ENCODE measurements at places on chromosomes 5 and 9.
A peak's percentile ranks its signal among the peaks of the same experiment; 100 is the strongest.

- DNase-seq = no peak
Measured at GRCh38 chr5:83322273-83322924, 149.1 kb upstream of the VCAN start.

- no peak for DNase-seq
Measured at GRCh38 chr9:3436629-3437420, 89.0 kb downstream of the RFX3 start.

- DNase-seq = no peak
Measured at GRCh38 chr5:6435356-6435755, 13.3 kb upstream of the UBE2QL1 start.

DNA sequence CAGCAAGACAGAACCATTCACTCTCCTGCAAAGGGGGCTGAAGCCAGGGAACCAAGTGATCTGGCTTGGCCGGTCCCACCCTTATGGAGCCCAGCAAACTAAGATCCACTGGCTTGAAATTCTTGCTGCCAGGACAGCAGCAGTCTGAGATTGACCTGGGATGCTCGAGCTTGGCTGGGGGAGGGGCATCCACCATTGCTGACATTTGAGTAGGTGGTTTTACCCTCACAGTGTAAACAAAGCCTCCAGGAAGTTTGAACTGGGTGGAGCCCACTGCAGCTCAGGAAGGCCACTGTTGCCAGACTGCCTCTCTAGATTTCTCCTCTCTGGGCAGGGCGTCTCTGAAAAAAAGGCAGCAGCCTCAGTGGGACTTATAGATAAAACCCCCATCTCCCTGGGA is 60.5 kb downstream of the TNFSF8 start:
- no peak for DNase-seq

DNA sequence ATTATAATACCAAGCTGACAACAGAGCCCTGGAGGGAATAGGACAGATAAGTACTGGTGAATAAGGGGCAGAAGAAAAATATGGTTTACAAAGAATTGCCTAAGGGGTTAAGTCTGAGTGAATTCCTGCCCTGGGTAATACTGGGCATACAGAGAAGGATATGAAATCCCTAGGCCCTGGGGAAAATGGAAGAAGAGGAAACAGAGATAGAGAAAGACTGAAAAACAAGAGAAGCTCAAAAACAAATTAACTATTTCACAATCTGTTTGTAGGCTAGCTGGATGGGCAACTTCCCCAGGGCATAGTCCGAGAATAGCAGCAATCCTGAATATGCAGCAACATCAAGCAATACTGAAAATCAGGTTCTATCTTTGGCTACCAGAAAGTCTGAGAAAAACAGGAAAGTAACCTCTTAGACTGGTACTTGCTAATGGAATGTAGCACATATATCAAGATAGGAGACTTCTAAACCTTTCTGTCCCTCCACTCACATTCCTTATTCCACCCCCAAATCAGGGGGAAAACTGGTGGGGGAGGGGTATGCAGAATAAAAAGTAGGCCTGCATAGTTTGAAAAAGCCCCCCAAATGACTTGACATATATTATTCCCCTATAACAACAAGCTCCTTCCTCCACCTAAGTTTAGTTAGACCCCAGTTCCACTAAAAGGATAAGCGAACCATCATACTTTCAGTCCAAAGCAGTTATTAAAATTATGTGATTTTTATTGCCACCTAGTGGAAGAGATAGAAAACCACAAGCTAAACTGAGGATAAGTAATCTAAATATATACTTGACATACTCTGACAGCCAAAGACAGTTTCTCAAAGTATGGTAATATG is 20.6 kb downstream of the SLC38A9 start:
- DNase-seq = no peak

DNA sequence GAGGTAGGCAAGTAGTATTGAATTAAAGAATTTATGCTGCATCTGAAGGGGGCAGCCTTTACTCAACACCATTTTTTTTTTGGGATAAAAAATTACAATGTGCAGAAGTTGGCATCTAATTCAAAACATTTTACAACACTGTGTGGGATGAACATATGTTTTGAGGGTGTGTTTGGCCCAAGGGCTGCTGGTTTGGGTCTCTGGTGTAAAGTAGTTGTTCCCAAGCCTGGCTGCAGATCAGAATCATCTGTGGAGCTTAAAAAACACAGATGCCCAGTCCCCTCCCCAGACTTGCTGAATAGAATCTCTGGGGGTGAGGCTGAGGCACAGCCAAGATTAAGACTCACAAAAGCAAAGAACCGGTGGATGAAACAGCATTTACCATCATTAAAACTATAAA is 33.0 kb upstream of the PDZD2 start:
- no peak for DNase-seq

GRCh38 chr9:110371411-110372007 is 33.8 kb upstream of the TXNDC8 start:
- DNase-seq = no peak

GRCh38 chr5:38032149-38032548 is 192.3 kb upstream of the GDNF start:
- DNase-seq = no peak

- DNase-seq = no peak
Measured at GRCh38 chr5:73066466-73066865, 53.9 kb upstream of the TMEM171 start.

- DNase-seq = no peak
Measured at GRCh38 chr9:124814164-124814535, 37.2 kb downstream of the OLFML2A start.

DNA sequence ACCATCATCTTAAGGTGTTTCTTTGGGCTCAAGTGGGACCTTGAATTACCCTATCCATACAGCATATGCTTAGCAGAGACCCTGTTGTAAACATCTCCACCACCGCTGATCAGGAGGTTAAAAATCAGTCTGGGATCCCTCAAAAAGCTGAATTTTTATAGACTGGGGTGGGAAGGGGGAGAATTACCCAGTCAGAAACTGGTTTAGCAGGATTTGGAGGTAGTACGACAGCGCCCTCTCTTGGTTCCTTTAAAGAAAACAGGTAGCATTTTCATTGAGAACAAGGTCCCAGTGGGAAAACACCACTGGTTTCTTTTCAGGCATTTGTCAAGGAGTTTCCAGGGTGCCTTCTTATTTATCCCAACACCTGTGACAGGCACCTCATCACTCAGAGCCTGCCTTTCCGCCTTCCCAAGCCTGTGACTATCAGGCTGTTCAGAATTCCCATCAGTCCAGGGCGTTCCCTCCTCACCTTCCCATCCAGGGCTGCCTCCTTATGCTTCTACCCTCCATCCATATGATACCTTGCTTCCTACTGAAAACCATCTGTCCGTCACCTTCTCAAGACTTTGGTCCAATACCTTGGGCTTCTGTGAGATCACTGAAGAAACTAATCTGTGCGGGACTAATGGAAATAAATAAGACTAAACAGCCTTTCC is 203.8 kb upstream of the RAI14 start:
- peak; percentile 7 for DNase-seq

DNA sequence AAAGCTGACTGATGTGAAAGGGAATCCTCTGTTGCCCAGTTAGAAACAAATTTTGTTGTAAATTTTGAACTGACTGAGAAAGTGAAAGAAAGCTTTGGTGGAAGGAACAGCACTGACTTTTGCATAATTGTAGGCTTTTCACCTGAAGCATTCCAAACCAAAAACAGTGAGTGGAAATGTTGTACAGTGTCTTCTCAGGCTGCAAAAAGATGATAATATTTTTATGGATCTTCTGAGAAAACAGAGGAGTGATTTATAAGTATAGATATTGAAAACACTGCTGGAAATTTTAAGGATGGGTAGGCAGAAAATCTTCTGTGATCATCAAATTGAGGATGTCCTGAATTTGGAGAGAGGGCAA is 40.0 kb downstream of the LURAP1L start:
- DNase-seq = no peak

DNA sequence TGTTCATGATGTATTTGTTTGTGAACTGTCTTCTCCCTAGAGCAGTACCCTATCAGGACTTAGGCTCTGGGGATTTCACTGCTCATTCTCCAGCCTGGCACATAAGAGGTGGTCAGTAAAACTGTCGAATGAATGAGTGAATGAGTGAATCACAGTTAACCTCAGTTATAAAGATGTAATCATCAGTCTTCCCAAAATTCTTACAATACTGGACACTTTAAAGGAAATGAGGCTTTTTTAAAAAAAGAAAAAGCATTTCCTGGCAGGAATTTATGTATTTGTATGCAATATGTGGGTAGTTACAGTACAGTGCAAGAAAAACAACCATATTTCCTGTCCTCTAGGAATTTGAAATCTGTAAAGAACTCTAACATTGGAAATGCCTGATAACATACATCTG is 59.6 kb downstream of the RAI14 start:
- DNase-seq = no peak

GRCh38 chr5:130251931-130252330 is 347.7 kb downstream of the CHSY3 start:
- no peak for DNase-seq

- no peak for DNase-seq
Measured at GRCh38 chr5:107661038-107661649, 9.6 kb downstream of the EFNA5 start.

DNA sequence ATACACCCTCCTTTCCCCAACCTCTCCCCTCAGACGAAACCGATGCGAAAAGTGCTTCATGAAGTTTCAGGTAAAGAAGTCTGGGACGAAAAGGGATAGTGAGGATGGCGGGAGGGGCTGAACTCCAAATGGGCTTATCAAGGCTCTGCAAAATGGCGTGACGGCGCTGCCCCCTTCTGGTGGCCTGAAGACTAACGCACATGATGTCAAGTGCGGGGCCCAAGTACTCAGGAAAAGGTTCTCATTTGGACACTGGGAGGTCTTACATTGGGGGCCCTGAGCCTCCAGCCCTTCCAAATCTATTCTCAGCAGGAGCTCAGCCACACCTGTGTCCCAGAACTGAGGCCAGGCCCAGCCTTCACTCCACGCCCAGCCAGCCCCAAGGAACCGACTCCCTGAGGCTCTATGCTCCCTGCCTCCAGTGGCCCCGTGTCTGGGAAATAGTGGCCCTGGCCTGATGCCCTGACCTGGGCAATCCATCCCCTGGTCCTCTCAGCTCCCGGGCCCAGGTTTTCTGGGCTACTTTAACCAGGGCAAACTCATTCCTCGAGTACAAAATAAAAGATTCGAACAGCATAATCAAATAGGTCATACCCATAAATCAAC is 119.9 kb downstream of the KCNIP1 start:
- DNase-seq = no peak

DNA sequence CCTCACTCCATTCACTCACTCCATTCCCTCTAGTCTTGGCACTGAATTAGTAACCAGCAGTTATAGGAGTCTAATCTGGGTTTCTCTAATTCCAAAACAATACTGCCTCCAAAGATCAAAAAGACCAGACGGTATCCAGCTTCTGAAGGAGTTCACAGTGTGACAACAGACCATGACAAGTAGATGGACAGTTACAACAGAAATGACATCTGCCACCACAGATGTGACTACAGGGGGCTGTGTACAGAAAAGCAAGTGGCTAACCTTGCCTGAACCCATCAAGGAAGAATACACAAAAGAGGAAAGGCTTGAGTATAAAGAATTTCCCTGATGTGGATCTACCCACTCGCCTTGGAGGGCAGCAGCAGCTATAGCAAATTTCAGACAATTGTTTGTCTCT is 112.4 kb downstream of the ACTL7B start:
- no peak for DNase-seq

DNA sequence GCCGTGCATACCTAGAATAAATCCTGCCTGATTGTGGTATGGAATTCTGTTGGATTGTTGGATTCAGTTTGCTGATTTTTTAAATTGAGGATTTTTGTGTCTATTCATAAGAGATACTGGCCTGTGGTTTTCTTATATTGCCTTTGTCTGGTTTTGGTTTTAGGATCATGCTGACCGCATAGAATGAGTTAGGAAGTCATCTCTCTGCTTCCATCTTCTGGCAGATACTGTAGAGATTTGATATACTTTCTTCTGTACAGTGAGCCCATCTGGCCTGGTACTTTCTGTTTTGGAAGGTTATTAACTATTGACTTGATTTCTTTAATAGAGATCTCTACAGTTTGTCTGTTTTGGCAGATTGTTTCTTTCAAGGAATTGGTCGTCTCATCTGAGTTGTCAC is 14.7 kb downstream of the CEP72 start:
- DNase-seq = no peak

- DNase-seq = no peak
Measured at GRCh38 chr5:141783947-141784296, 94.3 kb downstream of the PCDH1 start.

GRCh38 chr5:119333421-119333851 is 22.4 kb upstream of the TNFAIP8 start:
- DNase-seq = no peak

DNA sequence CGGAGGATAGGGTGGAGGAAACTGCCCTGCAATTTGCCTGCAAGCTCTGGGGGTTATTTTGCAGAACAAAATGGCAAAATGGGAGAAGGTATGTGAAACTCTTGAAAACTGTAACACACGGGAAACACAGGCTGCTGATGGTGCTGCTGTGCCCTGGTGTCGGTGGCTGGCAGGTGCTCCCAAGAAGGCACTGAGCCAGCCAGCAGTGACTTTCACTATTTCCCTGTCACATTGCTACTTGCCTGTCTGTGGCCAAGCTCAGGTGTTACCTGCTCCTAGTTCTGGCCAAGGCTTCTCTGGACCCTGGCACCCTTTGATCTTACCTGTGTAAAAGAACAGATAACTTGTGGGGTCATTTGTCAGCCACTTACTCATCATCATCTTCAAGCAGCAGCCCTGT is 102.2 kb downstream of the CMYA5 start:
- no peak for DNase-seq

DNA sequence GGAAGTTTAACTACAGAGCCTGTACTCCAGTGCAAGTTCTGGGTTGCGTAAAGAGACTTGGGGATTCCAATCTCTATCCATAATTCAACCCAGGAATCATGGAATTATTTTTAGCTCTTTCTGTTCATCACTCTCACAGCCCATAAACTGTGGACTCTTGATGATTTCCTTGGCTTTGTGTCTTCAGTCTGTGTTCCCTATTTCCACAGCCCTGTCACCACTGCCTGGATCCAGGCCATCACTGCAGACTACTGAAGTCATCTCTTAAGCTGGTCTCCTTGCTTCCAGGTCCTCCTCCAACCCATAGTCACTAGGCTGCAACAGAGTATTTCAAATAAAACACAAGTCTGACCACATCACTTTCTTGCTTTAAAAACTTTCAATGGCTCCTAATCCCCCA is 211.7 kb downstream of the PLK2 start:
- DNase-seq = no peak

DNA sequence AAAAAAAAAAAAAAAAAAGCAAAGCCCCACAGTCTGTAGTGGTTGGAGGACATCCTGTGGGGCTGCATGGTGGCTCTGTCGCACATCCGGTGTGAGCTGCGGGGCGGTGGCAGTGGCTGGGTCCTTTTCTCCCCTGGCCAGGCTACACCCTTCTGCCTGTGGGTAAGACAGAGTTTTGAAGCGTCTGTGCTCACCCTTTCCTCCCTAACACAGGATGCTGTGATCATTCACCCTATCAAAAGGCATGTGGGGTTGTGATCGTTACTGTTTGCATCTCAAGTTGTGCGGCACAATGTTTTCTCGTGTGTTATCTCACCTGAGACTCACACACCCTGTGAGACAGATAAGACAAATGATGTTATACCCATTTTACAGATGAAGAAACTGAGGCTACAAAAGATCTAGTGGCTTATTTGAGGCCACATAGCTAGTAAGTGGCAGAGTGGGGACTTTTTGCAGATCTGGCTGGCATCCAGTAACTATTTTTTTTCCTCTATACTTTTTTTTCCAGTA is 17.5 kb downstream of the IRF1 start:
- no peak for DNase-seq

GRCh38 chr9:76717613-76718012 is 46.6 kb upstream of the PCA3 start:
- DNase-seq = no peak

- DNase-seq = no peak
Measured at GRCh38 chr9:107308461-107308860, 25.4 kb downstream of the RAD23B start.

GRCh38 chr5:78895616-78896015 is 89.5 kb downstream of the ARSB start:
- DNase-seq = no peak

All from NCI-H1048 (cell line).